Fibroblast of skin of left biceps (primary cell): ENCODE measurements at places on chromosomes 12 and 14.

DNA sequence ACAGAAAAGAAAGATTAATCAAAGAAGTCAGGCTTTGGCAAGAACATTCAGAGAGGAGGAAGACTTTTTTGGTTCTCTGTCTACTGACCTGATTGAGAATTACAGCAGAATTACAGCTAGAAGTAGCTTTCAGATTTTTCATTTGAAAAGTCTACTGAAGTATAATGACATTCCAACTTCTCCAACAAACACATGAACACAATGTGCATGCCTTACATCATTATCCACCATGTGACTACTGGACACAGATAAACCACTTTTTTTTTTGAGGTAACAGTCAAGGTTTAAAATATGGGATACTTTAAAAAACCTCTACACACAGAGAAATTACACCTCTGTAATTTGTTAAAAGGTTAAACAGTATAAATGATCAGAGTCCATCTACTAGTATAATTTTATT is 12.3 kb downstream of the BTBD7 start:
- no peak for DNase-seq

- DNase-seq: no peak
These were observed 23.2 kb upstream of the PTGDR start for GRCh38 chr14:52244328-52244727.

GRCh38 chr12:90909069-90909770 is 45.8 kb downstream of the CCER1 start:
- no peak for DNase-seq

DNA sequence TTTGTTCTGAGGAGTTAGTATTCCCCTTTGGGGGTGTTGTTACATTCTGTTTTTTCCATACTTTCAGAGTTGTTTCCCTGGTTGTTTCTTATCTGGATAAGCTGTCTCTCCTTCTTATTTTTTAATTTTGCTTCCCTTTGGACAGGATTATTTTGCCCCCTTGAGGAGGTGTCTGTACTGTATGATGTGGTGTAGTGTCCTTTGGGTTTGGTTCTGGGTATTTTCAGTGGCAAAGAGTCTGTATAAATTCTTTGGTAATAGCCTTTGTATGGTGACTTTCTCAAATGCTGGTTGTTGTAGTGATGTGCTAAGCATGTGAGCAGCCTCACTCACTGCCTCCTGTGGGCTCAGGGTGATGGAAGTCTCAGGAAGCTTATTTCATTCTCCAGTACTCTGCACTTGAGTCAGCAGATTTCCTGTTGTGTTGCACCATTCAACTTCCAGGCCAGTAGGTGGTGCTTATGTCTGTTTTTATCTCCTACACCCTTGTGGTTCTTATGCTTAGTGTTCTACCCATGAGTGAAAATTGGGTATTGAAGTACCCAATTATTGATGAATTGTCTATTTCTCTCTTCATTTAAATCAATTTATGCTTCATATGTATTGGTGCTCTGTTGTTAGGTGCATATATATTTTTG is 103.3 kb upstream of the PMCH start:
- DNase-seq: peak; percentile 3

DNA sequence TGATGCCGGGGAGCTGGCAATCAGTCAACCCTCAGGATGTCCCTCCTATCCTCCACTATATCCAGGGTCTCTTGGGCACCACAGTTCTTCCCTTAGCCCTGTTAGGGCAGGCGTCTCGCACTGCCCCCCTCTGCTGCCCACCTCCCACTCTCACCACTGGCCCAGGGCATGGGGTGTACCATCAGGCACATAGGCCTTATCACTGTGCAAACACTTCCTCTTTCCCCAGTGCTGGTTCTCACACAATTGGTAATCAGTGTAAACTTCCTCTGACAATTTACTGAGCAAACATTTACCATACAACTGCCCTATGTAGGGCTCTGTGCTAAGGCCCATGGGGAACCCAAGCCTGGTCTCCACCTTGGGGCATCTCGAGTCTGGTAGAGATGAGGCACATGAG is 20.1 kb upstream of the TMED10 start:
- no peak for DNase-seq

DNA sequence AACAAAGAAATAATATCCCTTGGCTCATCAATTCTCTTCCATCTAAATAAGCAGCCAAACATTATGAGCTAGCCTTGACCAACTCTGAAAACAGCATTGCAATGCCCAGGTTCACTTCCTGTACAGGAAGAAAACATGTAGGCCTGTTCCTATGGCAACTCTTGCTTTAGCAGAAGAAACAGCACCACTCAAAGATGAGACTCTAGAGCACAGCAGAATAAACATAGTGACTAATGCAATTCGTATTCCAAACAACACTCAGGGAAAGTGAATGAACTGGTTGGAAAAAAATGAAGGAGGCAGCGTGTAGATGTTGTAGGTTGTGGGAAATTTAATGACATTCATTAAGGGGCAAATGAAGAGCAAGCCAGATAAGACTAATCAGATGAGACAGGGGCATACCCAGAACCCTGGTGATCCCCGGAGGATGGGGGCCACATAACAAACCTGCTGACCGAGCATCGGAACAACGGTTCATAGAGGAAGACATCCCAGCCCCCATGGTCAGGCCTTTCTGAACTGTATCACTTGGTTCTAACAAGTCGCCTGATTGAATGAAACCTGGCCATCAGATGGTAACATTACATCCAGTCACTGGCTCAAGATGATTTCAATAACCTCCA is 9.0 kb downstream of the ARHGDIB start:
- peak; percentile 64 for DNase-seq

- no peak for DNase-seq
These were observed 5.7 kb downstream of the RAB35 start for GRCh38 chr12:120110550-120111501.

- DNase-seq: no peak
These were observed 78.8 kb upstream of the NRXN3 start for GRCh38 chr14:78091361-78091760.

GRCh38 chr12:121651320-121651719 is 18.1 kb downstream of the MORN3 start:
- DNase-seq: no peak

GRCh38 chr12:109244073-109244472 is 65.0 kb downstream of the FOXN4 start:
- no peak for DNase-seq

DNA sequence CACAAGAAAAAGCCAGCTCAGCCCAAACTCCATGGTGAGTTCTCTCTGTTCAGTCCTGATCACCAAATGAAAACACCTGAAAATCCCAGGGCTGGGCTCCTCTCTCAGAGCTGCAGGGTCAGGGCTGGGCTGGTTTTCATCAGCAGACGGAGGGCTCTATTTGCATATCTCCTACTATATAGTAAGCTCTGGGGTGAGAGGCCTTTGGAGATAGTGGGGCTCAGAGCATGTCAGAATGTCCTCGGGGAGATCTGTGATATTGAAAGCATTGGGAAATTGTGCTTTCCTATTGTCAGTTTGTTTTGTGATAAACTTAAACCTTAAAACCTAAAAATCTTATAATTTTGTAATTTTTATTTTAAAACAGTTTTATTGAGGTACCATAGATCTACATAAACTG is 742.6 kb downstream of the TMEM121 start:
- no peak for DNase-seq

DNA sequence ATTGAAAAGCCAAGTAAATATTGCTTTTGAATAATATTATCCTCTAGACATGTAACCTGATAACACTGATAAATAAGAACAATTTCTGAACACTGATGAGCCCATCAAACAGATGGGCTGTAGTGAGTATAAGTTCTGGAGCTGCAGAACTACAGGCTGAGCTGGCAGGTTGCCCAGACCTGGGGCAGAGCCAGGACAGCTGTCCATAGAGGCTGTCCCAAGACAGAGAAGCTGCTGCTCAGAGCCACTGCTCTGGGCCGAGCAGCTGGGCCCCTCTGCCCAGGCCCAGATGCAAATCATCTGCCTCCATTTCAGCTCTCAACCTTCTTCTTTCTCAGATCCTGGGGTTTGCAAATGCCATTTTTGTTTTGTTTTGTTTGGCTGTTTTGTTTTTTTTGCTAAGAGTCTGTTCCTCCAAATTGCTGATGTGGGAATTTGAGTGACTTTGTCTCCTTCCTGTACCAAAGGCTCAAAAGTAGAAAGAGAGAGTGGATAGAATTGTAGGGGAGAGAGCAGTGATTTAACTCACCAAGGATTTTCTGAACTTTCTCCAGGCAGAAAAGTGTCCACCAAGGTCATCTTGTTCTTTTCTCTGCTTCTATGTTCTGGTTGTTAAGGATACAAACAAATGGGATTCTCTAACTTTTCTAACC is 4.0 kb upstream of the TESPA1 start:
- DNase-seq: no peak

DNA sequence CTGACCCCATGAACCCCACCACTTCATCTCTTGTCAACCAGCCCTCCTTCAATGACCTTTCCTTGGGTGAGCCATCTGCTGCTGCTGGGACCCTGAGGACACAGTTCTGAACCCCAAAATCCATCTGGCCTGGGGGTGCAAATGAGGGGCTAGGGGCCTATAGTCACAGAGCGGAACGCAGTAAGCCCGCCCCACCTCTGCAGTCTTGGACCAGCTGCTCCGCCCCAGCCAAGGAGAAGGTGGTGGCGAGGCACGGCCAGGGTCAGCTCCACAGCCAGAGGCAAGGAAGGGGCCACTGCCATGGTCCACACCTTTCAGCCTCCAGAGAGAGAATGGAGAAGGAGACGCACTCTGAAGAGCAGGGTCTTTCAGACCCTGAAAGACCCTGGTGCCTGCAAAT is 5.1 kb downstream of the TMEM179 start:
- no peak for DNase-seq

DNA sequence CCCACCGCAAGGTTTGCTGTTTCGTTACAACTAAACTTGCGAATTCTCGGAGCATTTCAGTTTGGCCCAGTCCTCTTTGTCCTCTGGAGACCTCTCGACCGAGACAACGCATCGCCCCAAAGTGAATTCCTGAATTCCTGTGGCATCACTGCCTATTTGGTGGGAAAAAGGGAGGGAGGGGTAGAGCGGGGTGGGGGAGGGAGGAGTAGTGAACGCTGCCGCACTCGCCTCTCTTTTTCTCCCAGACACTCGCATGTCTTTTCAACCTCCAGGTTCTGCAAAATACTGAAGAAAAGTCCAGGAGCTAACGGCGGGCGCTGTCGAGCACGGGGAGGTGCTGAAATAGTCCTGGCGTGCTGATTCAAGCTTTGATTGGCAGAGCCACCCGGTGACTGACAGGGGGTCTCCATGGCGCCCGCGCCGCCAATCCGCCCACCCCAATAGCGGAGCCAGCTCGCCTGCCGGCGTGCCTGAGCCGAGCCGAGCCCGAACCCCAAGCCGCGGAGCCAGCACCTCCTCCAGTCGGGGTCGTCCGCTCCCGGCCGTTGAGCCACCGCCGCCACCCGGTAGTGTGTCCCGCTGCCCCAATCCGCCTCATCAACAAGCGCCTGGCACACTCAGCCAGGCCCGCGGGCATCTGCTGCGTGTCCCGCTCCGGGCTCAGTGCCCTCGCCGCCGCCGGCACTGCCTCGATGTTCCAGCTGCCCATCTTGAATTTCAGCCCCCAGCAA is at the start of gene SIX6:
TSS of gene SIX6 (plus strand) at position 440 of the 731 bp plus-strand sequence. CDS start at position 693, 253 bp downstream.
- no peak for DNase-seq

DNA sequence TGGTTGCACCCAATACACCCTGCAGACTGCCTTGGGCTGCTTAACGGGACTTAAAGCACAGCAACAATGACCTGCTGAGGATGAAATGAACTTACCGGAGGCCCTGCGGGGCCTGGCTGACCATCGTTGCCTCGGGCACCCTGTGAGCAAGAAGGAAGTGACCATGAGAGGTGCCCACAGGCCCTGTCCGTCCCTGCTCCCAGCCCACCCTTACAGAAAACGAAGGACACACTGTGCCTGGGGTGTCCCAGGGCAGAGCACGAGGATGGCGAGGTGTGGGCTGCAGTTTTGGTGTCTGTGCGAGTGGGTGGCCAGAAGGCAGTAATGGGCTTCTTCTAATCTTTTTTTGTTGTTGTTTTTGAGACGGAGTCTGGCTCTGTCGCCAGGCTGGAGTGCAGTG is 14.6 kb downstream of the COL2A1 start:
- no peak for DNase-seq

DNA sequence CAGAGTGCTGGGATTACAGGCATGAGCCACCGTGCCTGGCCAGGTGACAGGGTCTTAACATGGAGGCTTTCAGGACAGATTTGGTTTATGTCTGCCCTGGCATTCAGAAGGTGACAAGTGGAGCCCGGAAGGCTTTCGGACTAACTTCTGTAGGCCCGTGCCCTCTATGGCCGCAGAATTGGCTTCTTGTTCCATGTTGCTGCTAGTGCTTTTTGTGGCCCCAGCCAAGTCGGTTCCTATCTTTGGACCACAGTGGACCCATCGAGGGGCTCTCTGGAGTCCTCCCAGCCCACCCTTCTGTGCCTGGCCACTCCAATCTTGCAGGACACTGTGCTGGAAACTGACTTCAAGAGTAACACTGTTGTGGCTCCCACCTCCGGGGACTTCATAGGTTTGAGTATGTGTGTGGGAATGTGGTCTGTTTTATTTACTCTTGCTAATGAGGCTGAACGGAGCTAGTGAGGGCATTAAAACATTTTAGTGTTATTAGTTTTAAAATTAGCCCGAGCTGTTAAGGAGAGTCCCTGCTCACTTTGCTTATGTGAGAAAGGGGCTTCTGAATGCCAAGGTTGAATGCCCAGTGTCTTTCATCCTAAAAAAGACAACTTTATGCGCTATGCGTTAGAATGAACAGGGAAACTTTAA is 245.9 kb downstream of the CACNA1C start:
- no peak for DNase-seq

- DNase-seq: no peak
These were observed 84.4 kb downstream of the NINJ2 start for GRCh38 chr12:578748-579419.
